ENCODE measurements at places on chromosomes 1 and 21. TPM values are rescaled to one million over a fixed set of nuclear protein-coding genes. Genes with fewer than 3 reads are reported as not detected.
A peak's percentile ranks its signal among the peaks of the same experiment; 100 is the strongest.

HSD11B1 gene
- total RNA-seq, result not detected

CFHR5 gene
- total RNA-seq, result not detected

GRCh38 chr1:15412175-15412800 is 2.6 kb downstream of the EFHD2 start:
- DNase-seq, result peak; percentile 52

- no peak for DNase-seq
Observed at GRCh38 chr1:44289530-44289929, 65.5 kb downstream of the ERI3 start.

DNA sequence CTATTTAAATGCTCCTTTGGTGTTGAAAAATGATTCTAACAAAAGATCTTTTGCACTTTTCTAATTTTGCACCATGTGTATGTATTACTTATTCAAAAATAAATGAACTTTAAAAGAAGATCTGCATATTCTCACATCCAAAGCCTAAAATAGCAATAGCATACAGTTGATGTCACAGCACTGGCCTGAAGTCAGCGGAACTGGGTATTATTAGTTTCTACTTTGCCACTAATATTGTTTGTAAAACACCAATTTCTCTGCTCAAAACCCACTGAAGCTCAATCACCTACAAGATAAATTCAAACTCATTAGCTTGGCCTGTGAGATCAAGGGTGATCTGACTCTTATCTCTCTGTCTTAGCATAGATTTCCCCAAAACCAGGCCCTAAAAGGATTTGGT is 34.5 kb upstream of the BCAR3 start:
- DNase-seq, result no peak

- DNase-seq, result no peak
Observed at GRCh38 chr1:102234753-102235359, 238.1 kb upstream of the OLFM3 start.

DNA sequence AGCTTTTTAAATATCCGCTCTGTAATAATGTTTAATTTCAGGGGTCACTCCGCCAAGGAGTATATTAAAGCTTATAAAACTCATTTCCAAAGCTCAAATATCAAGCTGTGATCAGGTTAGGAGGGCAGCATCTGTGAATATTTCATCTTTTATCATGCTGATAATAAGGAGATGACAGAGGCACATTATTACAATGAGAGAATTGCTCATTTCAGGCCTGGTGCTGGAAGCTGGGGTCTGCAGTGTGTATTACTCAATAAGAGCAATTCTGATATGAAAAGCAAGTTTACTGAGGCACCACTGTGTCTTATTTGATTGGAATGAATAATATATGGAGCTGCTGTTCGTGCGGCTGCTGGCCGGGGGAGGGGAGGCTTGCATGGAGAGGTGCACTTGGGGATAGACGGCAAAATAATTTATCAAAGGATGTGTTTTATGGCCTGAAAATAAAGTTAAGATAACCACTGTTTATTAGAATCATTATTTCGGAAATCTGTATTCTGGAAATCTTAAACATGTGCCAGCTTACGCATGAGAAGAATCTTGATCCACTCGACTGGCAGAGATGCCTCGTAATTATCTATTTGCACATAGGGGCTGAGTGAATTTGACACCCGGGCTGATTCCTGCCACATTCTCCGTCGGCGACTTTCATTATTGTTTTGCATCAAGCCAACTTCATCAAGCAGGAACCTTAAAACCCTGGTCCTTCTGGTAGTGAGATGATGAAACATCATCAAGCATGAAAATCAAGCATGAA is 173.2 kb downstream of the RRAGC start:
- DNase-seq, result no peak

AADACL3 gene
- not detected for total RNA-seq

DNA sequence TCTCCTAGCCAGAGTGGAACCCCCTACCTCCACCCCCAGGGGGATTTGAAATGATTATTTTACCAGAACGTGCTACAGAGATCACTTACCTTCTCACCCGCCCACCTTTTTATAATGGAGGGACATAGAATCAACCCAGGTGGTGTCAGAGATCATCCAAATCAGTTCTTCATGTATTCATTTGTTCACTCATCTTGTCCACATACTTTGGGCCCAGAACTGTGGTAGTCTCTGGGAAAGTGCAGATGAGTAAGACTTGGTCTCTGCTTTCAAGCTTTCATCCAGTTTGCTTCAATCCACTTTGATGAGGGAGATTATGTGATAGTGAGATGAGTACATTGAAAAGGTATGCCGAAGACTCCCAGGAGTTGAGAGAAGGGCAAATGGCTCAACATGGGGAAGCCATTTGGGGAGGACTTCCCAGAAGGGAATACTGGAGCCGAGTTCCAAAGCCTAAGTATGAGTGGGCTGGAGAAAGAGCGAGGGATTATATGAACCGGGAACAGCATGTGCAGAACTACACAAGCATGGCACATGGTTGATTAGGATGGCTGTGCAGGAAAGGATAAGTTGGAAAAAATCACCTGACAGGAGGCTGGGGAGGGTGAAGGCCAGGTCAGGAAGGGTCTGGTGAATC is 1.9 kb downstream of the FGGY start:
- no peak for DNase-seq

OR10Z1 gene
- not detected for total RNA-seq

DNA sequence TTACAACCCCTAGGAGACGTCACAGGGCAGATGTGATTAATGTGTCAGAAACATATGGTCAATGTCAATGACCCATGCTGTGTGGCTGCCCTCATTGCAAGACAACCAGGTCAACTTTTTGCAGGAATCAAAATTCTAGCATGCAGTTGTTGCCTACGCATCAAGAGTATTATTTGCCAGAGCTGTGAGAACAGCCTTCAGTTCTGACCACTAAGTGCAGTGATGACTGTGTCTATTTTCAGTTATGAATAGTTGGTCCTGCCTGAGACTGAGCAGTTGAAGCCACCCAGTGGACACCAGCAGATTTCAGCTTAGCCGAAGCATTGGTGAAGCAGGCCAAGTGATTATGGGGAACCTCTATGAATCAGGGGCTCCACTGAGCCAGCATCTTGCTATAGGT is 47.3 kb downstream of the LYPLAL1 start:
- DNase-seq, result no peak

GRCh38 chr1:177281901-177282300 is 111.1 kb downstream of the BRINP2 start:
- no peak for DNase-seq

LAMC1 gene
- total RNA-seq, result not detected

DNA sequence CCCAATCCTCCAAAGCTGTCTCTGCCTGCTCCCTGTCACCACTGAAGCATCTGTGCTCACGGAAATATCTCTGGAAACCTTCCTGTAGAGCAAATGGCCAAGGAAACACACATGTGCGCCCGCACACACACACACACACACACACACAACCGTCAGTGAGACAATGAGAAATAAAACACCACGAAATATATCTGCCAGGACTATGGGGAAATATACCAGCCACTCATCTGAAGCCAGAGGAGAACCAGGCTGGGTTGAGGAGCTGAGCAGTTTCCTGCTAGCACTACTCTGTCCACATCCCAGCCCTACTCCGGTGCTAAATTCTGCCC is 25.1 kb upstream of the PLXNA2 start:
- no peak for DNase-seq

DNA sequence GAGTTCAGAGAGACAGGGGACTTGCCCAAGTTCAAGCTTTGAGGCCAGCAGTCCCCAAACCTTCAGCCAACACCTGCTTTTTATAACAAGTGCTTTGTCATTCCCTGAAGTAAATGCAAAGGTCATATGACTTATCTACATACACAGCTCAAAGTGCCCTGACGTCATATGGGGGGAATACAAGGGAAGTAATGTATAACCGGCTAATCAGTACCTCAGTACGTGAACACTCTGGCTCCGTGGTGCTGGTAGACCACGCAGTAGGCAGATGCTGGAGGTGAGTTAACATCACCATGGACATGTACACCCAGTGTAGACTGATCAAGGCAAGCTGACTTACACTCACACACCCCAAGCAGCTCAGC is 60.0 kb downstream of the BACE2 start:
- DNase-seq, result no peak

DNA sequence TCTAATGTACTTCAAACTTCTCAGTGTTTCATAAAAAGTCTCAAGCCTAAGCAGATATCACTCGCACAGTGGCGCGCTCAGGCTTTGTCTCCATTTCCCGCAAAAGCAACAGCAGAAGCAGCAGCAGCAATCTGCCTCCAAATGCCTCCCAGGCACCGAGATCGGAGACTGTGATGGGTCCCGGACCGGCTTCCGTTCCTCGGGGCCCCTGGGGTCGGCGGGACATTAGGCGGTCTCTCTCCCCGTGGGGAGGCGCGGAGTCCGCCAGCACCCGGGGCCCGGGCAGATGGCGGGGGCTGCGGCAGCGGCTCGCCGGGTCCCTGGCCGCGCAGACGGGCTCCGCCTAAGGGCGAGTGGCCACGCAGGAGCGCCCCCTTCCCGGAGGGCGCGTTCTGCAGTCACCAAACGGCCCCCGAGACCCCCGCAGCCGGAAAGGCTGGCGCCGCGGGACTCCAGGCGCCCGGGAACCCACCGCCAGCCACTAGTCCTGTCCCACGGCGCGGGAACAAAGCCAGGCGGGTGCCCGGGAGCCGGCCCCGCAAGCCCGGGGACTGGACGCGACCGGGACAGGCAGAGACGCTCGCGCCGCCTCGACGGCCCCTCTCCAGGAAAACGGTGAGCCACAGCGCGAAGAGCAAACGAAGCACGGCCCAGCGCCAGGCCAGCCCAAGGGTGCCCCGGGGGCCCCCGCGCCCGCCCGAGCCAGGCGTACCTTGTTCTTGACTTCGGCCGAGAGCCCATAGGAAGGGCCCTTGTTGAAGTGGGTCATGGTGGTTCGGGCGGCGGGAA is 590 bp downstream of the CNN3 start:
- peak; percentile 39 for DNase-seq

FMOD gene
- not detected for total RNA-seq

DNA sequence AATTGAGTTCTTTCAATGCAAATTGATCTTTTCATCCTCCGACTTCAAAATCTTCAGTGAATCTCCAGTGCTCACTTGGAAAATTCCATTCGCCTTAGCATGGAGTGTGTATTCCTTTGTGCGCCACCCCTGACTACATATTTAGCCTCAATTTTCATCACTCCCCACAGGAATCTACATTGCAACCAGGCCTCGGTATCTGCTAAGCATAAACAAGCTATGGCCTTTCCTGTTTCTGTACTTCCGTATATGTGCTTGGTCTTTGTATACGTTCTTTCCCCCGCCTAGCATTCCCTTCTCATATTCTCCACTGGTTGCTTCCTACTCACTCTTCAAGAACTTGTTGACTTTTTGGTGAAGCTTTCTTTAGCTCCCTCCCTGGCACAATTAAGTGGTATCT is 470.8 kb downstream of the LMO4 start:
- DNase-seq, result no peak

DNA sequence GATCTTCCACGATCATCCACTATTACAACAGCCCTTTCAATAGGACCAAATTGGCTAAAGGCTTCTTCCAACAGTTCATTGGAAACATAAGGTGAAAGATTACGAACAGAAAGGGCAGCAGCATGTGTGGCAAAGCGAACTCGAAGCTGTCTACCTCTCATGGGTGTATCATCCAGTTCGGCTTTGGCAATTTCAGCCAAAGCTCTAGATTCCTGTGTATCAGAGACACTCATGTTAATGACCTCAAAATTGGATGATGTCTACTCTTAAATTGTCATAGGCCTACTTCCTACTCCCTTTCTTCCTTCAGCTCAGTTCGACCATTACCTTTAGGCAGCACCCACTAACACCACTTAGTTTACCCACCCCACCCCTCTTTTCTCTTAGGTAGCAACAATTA is 2.2 kb downstream of the SFPQ start:
- no peak for DNase-seq

DNA sequence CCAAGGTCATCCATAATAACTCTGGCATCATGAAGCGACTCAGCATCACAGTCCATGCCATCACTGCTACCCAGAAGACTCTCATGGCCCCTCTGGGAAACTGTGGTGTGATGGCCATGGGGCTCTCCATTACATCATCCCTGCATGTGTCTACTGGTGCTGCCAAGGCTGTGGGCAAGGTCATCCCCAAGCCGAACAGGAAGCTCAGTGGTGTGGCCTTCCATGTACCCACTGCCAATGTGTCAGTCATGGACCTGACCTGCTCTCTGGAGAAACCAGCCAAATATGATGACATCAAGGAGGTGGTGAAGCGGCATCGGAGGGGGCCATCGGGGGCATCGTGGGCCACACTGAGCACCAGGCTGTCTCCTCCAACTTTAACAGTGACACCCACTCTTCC is 65.1 kb upstream of the ARHGAP29 start:
- DNase-seq, result no peak

CFHR4 gene
- total RNA-seq, result not detected

GRCh38 chr1:236000781-236001180 is 64.1 kb downstream of the NID1 start:
- no peak for DNase-seq

DNA sequence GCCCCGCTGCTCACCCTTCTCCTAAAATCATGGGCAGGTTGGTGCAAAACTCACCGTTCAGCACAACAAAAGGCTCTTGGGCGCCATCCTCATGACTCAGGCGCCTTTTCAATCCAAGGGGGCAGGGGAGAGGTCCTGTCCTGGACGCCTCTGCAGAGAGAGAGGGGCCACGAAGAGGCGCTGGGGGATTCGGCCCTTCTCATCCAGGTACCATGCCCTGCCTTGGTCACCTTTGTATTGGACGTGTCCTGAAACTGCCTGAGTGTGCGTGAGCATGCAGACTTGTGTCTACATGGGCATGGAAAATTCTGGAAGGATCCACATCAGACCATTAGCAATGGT is 53.5 kb downstream of the SLC37A1 start:
- no peak for DNase-seq

GRCh38 chr1:226870026-226870400 is 403 bp upstream of the PSEN2 start:
- DNase-seq, result no peak

TAS1R1 gene
- not detected for total RNA-seq

- DNase-seq, result no peak
Observed at GRCh38 chr1:201631037-201631436, 92.1 kb downstream of the NAV1 start.

GRCh38 chr1:247409869-247410544 is 6.0 kb upstream of the NLRP3 start:
- peak; percentile 58 for DNase-seq

HSD3B1 gene
- not detected for total RNA-seq

DNA sequence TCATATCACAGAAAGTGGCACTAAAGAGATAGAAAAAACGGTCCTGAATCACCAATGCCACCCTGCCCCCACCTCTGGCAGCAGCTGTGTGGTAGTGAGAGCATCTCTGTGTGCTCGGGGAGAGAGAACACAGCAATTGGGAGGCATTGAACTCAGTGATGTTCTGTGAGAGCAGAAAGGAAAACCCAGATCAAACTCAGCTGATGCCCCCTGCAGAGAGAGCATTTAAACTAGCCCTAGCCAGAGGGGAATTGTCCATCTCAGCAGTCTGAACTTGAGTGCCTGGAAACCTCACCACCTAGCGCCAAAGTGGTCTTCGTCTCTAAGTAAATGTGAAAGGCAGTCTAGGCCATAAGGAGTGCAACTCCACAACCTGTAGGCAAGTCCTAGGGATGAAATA is 21.3 kb downstream of the SLC44A5 start:
- DNase-seq, result no peak

DNA sequence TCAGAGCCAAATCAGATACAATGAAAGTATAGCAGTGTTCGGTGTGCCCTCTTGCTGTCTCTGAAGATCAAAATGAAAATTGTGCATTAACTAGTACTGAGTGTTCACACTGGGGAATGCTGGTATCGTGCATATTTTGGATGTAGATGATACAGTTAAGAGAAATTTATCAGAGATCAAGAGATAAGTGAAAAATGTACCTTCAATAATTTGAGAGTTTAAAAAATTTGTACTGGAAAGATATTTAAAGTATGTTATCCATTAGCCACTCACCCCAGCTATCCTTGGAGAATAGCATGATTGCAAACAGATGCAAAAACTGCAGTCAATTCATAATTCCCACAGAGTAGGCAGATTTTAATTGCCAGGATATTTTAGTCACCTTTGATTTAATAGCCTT is 56.4 kb downstream of the GREM2 start:
- DNase-seq, result no peak
